Stimulated activated CD8-positive, alpha-beta memory T cell treated with anti-CD3 and anti-CD28 coated beads, Interleukin-7, amount 100 ng/mL, for 48 hours (primary cell): ENCODE measurements at places on chromosomes 5 and 9.

DNA sequence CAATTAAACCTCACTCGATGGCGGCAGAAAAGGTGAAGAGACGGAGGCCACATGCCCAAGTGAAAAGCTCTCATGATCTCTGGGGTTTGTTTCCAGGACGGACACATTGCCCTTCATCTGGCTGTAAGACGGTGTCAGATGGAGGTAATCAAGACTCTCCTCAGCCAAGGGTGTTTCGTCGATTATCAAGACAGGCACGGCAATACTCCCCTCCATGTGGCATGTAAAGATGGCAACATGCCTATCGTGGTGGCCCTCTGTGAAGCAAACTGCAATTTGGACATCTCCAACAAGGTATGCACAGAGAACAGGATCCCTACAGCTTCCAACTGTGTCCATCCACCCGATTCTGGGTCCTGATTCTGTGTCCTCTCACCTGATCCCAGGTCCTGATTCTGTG, 74.5 kb upstream of the CTSL start:
- no peak for DNase-seq

GRCh38 chr5:159091596-159092331, 8.0 kb downstream of the EBF1 start:
- no peak for DNase-seq

DNA sequence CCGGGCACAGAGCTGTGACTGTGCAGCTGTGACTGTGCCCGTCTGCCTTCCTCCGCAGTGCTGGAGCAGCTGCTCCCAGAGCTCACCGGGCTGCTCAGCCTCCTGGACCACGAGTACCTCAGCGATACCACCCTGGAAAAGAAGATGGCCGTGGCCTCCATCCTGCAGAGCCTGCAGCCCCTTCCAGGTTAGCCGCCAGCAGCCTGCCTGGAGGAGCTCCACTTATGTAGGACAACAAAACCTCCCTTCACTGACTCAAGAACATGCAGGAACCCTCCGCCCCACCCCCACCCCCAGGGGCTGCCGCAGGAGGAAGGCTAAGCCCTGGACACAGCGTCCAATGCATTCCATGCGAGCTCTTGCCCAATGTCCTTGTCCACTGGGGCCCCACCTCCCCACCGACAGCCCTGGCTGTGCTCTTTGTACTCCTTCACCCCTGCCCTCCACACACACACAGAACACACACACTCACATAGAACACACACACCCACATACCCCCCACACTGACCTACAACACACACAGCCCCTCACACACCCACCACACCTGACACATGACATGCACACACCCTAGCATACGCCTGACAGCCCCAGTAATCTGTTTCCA, 27.9 kb downstream of the AFAP1L1 start:
- no peak for DNase-seq

DNA sequence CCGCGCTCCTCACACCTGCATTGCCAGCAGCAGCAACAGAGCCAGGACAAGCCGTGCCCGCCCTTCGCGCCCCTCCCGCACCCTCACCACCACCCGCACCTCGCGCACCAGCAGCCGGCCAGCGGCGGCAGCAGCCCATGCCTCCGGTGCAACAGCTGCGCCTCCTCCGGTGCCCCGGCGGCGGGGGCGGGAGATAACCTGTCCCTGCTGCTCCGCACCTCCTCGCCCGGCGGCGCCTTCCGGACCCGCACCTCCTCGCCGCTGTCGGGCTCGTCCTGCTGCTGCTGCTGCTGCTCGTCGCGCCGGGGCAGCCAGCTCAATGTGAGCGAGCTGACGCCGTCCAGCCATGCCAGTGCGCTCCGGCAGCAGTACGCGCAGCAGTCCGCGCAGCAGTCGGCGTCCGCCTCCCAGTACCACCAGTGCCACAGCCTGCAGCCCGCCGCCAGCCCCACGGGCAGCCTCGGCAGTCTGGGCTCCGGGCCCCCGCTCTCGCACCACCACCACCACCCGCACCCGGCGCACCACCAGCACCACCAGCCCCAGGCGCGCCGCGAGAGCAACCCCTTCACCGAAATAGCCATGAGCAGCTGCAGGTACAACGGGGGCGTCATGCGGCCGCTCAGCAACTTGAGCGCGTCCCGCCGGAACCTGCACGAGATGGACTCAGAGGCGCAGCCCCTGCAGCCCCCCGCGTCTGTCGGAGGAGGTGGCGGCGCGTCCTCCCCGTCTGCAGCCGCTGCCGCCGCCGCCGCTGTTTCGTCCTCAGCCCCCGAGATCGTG, 517 bp downstream of the KCNN2 start:
- DNase-seq = no peak

DNA sequence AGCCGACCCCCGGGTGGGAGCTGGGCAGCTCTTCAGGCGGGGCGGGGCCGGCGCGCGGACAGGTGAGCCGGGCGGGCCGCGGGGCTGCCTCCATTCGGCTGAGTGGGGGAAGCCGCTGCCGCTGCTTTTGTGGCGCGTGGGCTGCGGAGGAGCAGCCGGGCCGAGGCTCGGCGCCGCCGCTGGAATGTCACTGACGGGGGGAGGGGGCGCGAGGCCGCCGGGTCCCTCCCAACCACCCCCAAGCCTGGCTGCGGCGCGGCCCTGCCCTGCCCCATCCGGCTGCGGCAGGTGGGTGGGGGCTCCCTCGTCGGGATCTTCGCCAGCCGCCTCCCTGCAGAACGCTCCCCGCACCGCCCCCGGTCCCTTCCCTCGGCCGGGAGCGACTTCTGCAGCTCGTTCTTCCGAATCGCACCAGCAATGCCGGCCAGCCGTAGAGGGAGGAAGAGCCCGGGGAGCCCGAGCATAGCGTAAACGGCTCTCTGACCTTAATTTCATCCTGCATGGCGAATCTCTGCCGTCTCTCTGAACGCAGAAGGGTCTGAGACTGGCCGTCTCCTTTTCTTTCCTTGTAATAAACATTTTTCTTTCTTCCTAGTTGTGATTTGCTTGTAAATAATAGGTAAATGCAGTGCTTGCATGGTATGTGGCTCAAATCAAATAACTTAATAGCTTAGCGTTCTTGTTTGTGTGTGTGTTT, 505 bp downstream of the SPTAN1 start:
- no peak for DNase-seq

GRCh38 chr9:84600739-84601138, 68.8 kb upstream of the NTRK2 start:
- no peak for DNase-seq

GRCh38 chr5:73447530-73448462, 781 bp downstream of the FOXD1 start:
- DNase-seq = no peak

- DNase-seq = no peak
Measured at GRCh38 chr5:173745557-173745956, 129.1 kb upstream of the BOD1 start.

DNA sequence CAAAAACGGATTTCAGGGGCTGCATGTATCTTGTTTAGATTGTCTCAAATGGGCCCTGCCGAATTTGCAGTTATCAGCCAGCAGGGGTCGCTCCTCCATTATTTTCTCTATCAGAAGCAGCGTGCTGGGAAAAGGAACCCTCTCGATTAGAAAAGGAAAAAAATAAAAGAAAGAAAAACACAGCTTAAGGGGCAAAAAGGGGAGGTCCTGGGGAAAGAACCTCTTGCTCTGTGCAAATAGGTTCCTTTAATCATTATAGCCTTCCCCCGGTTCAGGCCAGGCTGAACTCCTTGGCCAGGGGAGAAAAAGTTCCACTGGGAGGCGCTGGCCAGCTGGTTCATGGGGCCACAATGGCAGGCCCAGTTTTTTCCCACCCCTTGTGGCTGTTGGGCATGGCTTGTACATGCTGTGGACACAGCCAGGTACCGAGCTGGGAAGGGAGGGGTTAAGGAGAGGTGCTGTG, 25.0 kb upstream of the CAPSL start:
- no peak for DNase-seq

GRCh38 chr5:84378961-84379360, 5.7 kb downstream of the EDIL3 start:
- no peak for DNase-seq

DNA sequence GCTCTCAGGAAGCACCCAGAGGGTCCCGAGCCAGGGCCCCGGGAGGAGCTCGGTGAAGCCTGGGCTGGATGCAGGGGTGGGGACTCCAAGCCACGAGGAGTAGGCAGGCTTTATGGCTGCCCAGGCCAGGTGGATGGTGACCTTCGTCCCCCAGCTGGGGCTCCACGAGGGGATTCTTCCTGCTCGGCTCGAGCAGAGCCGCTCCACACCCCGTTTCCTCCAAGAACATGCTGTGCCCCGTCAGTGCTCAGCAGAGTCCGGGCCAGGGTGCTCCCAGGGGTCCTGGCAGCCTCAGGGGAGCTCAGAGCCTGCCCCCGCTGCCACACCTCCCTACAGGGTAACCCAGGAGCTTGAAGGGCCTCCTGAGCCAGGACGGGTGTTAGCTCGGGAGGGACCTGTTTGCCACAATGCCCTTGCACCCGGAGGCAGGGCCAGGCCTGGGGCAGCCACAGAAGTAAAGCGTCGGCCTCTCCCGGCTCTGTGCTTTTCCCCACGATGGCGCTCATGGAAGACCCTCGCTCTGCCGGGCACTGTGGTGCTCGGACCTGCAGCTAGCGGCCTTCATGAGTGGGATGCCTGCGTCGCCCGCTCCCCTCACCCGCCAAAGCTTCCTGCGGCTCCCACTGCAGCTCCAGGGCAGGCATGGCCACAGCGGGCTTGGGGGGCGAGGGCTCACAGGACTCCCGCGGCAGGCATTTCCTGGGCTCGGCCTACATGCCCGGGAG, 86.8 kb downstream of the KCNT1 start:
- no peak for DNase-seq

DNA sequence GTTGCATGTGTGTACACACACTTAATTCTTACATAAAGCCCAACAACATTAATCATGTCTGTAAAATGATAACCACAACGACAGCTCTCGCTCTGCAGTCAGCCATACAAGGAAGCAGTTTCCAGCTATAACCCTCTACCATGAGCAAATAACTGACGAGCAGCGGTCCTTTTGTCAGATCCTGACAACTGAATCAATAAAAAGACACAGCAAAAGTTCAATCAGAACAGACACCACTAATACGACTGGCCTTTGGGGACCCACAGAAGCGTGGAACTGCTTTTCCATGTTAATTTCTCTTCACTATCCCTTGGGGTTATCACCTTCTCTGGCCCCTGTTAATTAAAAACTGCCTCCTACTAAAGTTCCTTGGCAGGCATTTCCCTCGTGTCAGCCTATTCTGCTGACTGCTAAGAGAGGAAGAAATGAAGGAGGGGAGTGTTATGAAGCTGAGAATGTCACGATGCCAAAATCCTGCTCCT, 722.8 kb upstream of the GRAMD2B start:
- no peak for DNase-seq

GRCh38 chr9:14749741-14750211, 27.2 kb upstream of the CER1 start:
- DNase-seq = no peak

DNA sequence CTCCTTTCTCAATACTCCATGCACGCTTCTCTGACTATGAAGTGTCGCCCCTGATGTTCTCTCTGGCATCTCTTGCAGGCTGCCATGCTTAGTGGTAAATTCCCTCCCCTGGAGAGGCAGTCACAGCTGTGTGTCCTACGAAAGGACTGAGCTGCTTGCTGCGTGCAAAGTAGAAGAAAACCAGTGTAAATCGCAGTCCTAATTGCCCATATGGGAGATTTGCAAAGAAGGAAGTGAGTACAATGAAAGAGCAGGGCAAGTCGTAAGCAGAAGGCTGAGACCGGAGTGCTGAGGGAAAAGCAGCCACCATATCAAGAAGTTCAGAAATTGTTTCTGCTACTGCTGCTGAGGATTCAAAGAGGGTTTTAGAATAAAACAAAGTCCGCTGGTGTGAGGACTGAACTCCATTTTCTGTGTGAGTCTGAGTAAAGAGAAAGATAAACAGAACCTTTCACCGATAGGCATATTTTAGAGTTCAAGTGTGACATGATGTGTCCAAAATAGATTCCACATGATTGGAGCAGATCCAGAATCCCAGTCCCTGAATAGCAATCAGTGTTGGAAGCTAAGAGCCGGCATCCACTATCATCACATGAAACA, 507.8 kb upstream of the MPDZ start:
- DNase-seq = no peak

DNA sequence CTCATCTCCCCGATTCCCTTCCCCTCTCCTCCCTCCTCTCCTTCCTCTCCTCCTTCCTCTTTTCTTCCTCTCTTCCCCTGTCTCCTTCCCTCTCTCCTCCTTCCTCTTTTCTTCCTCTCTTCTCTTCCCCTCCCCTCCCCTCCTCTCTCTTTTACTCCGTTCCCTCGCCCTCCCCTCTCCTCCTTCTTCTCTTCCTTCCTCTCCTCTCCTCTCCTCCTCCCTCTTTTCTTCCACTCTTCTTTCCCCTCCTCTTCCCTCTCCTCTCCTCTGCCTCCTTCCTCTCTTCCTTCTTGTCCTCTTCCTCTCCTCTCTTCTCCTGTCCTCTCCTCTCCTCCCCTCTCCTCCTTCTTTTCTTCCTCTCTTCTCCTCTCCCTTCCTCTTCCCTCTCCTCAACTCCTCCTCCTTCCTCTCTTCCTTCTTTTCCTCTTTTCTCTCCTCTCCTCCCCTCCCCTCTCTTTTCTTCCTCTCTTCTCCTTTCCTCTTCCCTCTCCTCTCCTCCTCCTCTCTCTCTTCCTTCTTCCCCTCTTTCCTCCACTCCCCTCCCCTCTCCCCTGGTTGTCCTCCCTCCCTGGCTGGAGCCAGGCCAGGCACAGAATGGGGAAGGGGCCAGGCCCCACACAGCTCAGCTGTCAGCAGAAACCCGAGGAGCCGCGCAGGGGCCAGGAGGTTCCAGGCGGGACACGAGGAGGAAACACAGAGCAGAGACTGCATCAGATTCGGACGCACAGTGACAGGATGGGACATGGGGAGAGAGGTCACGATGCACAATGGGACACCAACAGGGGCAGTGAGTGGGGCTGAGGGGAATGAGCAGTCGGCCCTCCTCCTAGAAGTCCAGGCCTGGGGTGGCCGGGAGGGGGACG, 48.0 kb downstream of the CAMK2A start:
- no peak for DNase-seq

DNA sequence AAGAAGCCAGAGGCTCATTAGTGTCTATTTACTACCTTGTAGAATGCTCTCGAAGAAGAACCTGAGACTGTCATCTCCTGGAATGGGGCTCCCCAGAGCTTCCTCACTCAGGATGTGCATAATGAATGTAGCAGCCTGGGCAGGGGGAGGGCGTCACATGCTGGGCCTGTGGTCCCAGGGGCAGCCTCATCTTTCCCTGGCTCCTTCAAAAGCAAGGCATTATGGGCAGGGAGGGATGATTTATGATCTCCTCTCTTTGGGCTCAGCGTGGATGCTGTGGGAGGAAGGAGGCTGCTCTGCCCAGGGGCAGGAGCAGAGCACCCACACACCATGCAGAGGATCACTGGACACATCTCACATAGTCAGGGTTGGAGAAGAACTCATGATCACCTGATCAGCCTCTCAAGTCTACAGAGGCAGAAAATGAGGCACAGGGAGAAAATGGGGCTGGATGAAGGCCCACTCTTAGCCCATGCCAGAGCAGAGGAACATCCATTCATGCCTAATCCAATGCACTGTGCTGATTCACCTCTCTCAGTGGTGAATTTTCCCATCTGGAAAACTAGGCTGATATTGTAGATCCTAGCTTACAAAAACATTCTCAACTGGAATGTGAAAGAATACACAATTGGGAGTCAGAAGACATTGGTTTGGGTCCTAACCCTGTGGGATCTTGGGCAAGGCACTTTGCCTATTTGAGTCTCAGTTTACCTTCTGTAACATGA, 173.7 kb downstream of the CARTPT start:
- no peak for DNase-seq

- DNase-seq = no peak
Measured at GRCh38 chr9:69975681-69976080, 68.0 kb upstream of the MAMDC2 start.
